Activated gamma-delta T cell (primary cell): ENCODE measurements at places on chromosomes 1 and 21.

DNA sequence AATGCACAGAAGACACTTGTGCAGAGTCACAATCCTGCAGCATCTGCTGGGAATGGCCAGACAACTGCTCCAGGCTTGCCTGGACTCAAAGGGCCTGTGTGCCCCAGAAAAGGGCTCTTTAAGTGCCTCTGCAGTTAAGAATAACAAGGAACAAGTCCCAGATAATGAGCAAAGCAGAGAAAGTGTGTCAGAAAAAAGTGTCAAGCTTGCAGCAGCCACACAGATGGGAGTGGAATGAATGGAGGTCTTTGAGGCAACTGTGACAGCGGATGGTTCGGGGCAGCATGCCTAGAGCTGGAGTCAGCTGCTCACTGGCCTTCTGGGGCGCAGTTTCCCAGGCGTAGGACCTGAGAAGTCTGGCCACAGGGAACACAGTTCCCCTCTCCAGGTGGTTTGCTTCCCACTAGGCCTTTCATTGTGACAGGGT lies 5.1 kb downstream of the PARP1 start:
- no peak for DNase-seq

GRCh38 chr1:82555501-82555900 lies 754.8 kb downstream of the ADGRL2 start:
- DNase-seq = no peak

GRCh38 chr1:96388421-96389310 lies 332.9 kb upstream of the PTBP2 start:
- no peak for DNase-seq

- no peak for DNase-seq
Observed at GRCh38 chr1:153929426-153929825, 6.7 kb upstream of the GATAD2B start.

GRCh38 chr1:202593845-202594244 lies 116.4 kb downstream of the SYT2 start:
- DNase-seq = no peak

DNA sequence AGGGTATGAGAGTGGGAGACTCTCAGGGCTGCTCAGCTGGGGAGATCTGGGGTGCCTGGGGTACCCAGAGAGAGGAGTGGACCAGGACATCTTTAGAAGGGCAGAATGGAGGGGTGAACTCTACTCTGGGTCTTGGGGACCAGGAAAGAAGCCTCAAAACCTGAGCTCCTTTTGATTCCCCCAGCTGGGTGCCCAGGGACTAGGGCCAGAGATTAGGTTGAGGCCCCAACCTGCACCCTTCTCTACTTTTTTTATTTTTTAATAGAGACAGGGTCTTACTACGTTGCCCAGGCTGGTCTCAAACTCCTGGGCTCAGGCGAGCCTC lies 1.9 kb downstream of the PDZK1IP1 start:
- DNase-seq = no peak

DNA sequence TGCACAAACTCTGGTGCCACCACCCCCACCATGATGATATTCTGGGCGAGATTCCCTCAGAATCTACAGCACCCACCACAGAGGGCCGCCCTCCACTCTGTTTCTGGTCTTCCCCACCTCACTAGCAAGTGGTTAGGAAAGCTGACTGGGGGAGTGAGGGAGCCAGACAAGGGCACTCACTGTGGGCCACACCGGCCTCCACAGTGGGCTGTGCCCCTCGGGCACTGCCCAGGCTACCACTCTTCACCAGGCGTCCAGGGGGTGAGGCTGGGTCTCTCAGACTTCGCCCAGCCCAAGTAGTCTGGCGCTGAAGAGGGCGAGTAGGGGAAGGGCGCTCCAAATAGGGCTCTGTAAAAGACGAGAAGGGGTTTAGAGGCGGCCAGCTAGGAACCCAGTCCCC lies 11.2 kb upstream of the GATAD2B start:
- no peak for DNase-seq

DNA sequence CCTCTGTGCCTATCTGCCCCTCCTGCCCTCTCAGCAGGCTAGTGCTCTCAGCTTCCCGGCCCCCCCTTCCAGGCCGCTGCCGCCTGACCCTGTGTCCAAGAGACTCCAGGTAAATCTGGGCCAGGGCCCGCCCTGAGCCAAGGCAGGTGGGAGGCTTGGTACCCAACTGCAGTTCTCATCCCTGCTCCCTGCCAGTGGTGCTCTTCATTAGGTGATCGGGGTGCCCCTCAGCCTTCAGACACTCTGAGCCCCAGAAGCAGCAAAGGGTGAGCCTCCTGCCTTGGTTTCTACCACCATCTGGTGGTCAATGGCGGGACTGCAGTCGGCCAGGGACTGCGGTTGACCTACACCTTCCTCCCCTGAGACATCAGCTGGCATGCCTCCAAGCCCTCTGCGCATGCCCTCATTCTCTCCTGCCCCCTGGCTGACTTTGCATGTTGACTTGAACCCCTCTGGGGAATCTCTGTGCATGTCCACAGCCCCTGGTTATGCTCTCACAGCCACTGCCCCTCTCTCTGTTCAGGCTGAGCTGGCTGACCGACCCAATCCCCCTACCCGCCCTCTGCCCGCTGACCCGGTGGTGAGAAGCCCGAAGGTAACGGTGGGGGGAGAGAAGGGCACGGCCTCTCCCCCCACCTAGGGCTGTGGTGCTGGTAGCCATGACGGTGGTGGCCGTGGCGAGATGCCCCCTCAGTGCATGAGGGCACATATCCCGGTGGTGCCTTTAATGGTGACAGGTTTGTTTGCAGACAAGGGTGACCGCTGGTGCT lies 2.0 kb upstream of the EFNA4 start:
- DNase-seq = peak; percentile 36

GRCh38 chr1:81310250-81310649 lies 490.5 kb upstream of the ADGRL2 start:
- no peak for DNase-seq

- no peak for DNase-seq
Observed at GRCh38 chr1:47507144-47507543, 69.3 kb downstream of the FOXD2 start.

GRCh38 chr1:9426291-9426711 lies 113.0 kb upstream of the SLC25A33 start:
- DNase-seq = peak; percentile 30

DNA sequence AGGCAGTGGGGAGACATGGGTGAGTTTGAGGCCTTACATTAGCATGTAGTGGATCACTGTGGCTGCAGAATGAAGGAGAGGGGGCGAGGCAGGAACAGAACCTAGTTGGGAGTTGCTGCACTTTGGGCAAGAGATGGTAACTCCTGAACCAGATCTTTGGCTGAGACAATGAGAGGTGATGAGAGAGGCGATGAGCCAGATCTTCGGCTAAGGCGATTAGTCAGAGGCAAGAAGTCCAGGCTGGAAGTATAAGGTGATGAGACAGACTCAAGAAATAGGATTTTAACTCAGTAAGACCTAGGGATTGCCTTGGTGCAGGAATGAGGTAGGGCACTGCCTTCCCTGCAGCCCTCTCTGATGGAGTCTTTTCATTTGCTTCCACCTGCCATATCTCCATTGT lies 9.1 kb upstream of the ARTN start:
- DNase-seq = no peak

GRCh38 chr1:200907611-200908097 lies 13.0 kb downstream of the INAVA start:
- DNase-seq = no peak

GRCh38 chr1:228510803-228511413 lies 23.7 kb downstream of the RNF187 start:
- DNase-seq = no peak

DNA sequence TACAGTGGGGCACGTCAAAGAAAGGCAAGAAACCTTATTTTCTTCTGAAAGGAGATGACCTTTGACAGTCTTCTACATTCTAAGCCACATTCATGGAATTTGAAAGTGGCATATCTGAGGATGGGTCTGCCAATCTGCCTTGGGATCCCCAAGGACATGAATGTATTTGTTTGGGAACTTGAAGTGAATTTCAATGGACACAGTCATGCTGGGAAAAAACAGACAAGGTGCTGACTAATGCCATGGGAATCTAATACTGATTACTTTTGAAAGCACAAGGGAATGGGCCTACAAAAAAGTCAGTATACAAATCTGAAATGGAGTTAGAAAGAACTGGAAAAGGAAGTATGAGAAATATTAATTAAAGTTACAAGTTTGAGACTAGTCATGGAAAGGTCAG lies 128.8 kb downstream of the KCNJ6 start:
- no peak for DNase-seq
